ENCODE measurements at places on chromosomes 1 and 21. TPM values are rescaled to one million over a fixed set of nuclear protein-coding genes. Genes with fewer than 3 reads are reported as not detected.

Gene PALMD
- not detected for total RNA-seq

Gene CYP2J2
- total RNA-seq: 1.8 TPM

Gene FMO2
- 0.20 TPM for total RNA-seq

Gene SHISAL2A
- not detected for total RNA-seq

Gene G0S2
- total RNA-seq: 5.8 TPM

Gene DENND2C
- 1.9 TPM for total RNA-seq

Gene B3GALT2
- 0.39 TPM for total RNA-seq

Gene PARS2
- 7.0 TPM for total RNA-seq

Gene ZMYND12
- total RNA-seq: 0.28 TPM

Gene CD1E
- total RNA-seq: not detected

Gene PAQR7
- 2.9 TPM for total RNA-seq

Gene SH2D5
- total RNA-seq: 1.1 TPM

Gene SLFNL1
- total RNA-seq: 0.39 TPM

Gene SLC30A2
- total RNA-seq: not detected

Gene FCRL2
- total RNA-seq: not detected

Gene TMEM54
- total RNA-seq: 4.8 TPM

Gene BMP8A
- not detected for total RNA-seq

Gene DPT
- total RNA-seq: not detected

Gene C1orf94
- total RNA-seq: 0.72 TPM

Gene CSRP1
- 517 TPM for total RNA-seq

Gene VHLL
- not detected for total RNA-seq

Gene HMCN1
- 134 TPM for total RNA-seq

Gene SERTAD4
- 8.0 TPM for total RNA-seq

Gene DPYD
- 13.4 TPM for total RNA-seq

Gene NUP210L
- 0.04 TPM for total RNA-seq

Gene HMGCS2
- total RNA-seq: not detected

Gene KIFAP3
- 17.3 TPM for total RNA-seq

Gene BSDC1
- total RNA-seq: 48.0 TPM

Gene TAS1R1
- total RNA-seq: not detected

Gene TDRD5
- total RNA-seq: not detected

Gene PLA2G5
- not detected for total RNA-seq

Gene BRDT
- not detected for total RNA-seq

Gene C1orf226
- 34.3 TPM for total RNA-seq

Gene GSTM2
- total RNA-seq: 62.2 TPM

Gene WNT4
- not detected for total RNA-seq

Gene FNDC5
- 1.3 TPM for total RNA-seq

Gene THEM5
- total RNA-seq: not detected

Gene MSH4
- total RNA-seq: 0.59 TPM

Gene PLPP3
- total RNA-seq: 0.79 TPM

Gene TMEM125
- total RNA-seq: not detected

Gene SEMA6C
- 8.9 TPM for total RNA-seq

Gene L1TD1
- not detected for total RNA-seq

Gene INTS11
- 182 TPM for total RNA-seq

Gene ZBTB8A
- total RNA-seq: 7.9 TPM

Gene PTPN22
- 0.26 TPM for total RNA-seq

Gene C1QB
- total RNA-seq: not detected

Gene GJA8
- not detected for total RNA-seq

Gene CNIH3
- total RNA-seq: 3.8 TPM

Gene MASP2
- 0.37 TPM for total RNA-seq

Gene RTCA
- 57.7 TPM for total RNA-seq

Gene GBP2
- 4.4 TPM for total RNA-seq

Gene JAM2
- total RNA-seq: 5.2 TPM

Gene TNFRSF25
- total RNA-seq: 0.97 TPM

Gene ERG
- total RNA-seq: not detected

Data from A673 (cell line).